Cerebellum (tissue), 4 donors: ENCODE measurements at places on chromosomes 6 and 20. TPM values are rescaled to one million over a fixed set of nuclear protein-coding genes. Genes with fewer than 3 reads are reported as not detected.

Gene MROH8
- total RNA-seq = 4.2 TPM

Gene GNAS-AS1
- total RNA-seq = 2.0 TPM

Gene MAN1A1
- total RNA-seq = 31.1 TPM

Gene EYS
- 7.5 TPM for total RNA-seq

Gene FHL5
- total RNA-seq = 6.4 TPM

Gene DEF6
- 1.5 TPM for total RNA-seq
